AG10803 (cell line): ENCODE measurements at places on chromosomes 4 and X.

DNA sequence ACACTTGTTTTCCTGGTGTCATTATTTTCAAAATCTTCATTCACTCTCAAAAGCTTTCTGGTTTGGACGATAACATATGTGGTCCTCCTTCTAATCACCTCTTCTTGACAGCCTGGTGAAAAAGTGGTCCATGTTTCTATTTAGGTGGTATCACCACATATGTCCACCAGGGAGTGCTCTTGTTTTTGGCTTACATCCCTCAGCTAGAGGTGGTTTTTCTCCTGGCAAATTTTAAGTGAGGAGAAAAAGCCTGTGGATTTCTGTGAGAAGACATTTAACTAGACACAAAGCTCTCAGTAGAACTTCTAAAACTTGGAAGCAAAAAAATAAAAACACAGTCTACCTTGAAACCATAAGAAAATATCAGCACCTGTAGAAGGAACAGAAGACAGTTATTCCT lies 58.0 kb upstream of the FRMPD4 start:
- DNase-seq = peak; percentile 53

- DNase-seq = no peak
Observed at GRCh38 chr4:99722006-99722405, 64.4 kb upstream of the C4orf54 start.

DNA sequence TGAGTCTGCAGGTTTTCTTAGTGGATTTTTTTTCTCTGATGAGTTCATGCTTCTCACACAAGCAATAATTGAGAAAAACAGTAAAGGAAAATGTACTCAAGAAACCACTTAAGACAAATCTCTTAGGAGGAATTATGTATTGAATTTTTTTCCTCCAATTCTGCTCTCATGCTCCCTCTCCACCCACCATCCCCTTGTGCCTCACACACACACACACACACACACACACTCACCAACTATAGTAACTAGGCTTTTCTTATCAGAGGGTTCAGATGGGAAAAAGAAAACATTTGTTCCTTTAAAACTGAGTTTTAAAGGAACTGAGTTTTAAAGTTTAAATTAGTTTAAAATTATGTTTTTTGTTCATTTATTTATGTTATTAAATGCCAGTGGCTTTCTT lies 47.0 kb upstream of the ANXA10 start:
- no peak for DNase-seq

DNA sequence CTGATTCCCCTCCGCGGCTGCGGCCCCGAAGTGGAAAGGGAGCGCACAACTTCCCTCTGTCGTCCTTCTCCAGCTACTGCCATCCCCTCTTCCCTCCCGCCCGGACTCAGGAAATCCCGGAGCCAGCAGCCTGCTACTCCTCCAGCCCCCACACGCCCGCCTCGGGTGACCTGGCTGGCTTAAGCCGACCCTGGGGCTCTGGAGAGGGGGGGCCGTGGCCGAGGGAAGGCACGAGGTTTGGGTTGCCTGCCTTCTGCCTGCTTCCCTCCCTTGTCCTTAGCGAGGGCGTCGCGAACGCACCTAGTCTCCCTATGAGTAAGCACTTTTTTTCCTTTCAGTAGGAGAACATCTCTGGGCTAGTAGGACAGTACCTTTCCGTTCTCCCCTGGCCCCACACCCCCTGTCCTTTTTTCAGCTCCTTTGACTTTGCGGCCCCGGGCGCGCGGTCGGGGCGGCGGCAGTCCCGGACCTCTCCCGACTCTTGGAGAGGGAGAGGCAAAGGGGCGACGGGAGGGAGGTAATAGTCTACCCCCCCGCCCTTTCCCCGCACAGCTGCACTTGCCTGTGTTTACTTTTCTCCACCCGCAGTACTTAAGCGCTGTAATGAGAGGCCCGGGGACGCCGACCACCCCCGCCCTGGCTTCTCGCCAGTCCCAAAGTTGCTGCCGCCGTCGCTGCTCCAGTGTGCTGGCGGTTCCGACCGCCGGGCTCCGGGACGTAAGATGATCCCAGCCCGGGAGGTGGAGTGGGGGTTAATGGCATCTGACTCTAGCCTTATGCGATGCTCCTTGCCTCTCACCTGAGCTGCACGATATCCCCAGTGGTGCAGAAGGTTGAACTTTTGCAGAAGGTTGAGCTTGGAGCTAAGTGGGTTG lies 868 bp downstream of the PLS3 start:
- peak; percentile 50 for DNase-seq

DNA sequence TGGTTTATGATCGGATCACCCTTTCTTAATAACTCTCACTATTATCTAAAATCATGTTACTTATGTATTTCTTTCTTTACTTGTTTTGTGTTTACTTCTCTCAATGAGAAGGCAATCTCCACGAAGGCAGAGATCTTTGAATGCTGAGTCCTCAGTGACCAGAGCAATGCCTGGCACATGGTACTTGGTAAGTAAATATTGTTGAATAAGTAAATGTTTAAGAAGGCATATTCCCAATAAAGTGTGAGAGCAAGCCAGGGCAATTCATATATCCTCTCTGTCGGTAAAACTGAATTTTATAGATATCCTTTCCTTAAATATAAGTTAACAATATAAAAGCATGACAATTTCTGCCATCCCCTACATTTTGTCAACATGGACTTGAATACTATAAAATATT lies 94.4 kb downstream of the UGT8 start:
- DNase-seq = no peak

- no peak for DNase-seq
Observed at GRCh38 chr4:94400191-94400590, 51.6 kb upstream of the PDLIM5 start.

- no peak for DNase-seq
Observed at GRCh38 chr4:39539089-39539611, 11.9 kb upstream of the UGDH start.

- peak; percentile 39 for DNase-seq
Observed at GRCh38 chr4:40850496-40850895, 100.7 kb downstream of the NSUN7 start.

DNA sequence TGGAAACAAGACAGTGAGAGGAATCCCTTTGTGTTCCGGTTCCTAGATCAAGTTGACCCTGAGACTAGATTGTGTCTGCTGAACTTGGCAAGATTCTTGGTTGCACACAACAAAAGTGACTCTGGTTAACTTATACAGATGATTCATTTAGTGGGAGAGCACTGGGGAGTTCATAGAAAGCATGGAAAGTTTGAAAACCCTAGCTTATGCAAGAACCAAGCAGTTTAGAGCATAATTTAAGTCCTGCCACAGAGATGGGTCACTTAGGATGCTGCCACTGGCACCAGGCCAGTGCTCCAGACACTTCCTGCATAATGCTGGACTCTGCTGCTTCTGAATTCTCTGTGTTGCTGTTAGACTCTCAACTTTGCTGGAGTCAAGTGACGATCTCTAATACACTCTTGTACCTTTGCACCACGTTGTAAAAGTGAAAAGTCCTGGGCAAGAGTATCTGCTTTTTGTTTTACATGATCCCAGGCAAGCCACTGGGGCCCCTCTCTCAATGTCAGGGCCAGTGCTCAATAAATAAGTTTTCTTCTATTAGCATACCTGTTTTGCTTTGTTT lies 12.7 kb upstream of the DCUN1D4 start:
- no peak for DNase-seq

DNA sequence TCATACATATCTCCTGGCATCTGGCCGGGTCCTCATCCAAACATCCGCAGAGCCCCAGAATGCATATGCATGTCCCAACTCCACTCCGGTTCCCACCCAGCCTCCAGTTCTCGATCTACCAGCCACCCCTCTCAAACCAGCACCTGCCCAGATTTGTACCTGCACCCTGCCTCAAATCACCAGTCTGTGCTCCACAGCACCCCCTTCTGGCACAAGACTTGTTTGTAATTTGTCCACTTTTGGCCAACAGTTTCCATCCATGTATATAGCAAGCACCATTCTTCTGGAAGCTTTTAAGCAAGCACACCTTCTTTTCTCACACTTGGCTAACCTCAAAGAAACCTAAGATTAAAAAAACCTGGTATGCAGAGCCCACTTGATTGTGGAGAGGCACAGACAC lies 644.1 kb downstream of the MID1IP1 start:
- DNase-seq = no peak

- DNase-seq = no peak
Observed at GRCh38 chr4:53931461-53931961, 132.9 kb downstream of the CHIC2 start.

- no peak for DNase-seq
Observed at GRCh38 chr4:40418430-40419230, 83.5 kb downstream of the CHRNA9 start.

GRCh38 chrX:13069771-13070416 lies 25.5 kb upstream of the FAM9C start:
- DNase-seq = no peak
